ENCODE measurements at places on chromosomes 6 and 20.

DNA sequence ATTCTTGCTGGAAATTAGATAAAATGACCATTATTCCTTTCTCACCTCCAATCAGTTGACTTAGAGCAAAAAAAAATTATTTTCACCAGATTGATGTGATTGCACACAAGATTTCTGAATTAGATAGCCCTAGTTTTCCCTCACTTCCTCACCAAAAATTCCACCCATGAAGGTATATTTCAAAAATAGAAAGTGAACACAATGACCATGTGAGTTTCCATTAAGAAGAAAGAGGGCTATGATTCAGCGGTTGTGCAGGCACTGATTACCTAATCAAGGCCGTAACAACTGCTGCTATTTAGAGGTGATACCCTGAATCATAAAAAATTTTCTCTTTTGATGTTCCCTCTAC, 19.5 kb upstream of the RALGAPA2 start:
- DNase-seq, result no peak

DNA sequence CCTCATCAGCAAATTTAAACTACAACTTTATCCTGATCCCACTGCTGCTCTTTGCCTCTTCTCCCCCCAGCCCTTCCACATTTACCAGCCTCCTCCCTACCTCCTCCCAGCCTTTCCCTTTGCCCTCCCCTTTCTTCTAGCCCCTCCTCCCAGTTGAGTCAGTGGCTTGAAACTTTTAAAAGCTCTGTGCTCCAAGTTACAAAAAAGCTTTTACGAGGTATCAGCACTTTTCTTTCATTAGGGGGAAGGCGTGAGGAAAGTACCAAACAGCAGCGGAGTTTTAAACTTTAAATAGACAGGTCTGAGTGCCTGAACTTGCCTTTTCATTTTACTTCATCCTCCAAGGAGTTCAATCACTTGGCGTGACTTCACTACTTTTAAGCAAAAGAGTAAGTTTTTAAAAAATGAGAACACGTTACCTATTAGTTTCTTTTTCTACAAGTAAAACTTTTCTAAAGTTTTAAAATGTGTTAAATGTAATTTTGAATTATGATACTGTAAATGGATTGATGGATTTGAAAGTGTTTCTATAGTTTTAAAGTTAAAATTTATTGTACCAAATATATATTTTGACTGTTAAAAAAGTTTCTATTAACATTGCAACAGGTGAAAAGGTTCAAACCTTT, at the start of gene GJA1:
GJA1 (plus strand) TSS at position 203 of the 626 bp plus-strand sequence. CDS start 11,202 bp downstream, outside the sequence.
- no peak for DNase-seq

DNA sequence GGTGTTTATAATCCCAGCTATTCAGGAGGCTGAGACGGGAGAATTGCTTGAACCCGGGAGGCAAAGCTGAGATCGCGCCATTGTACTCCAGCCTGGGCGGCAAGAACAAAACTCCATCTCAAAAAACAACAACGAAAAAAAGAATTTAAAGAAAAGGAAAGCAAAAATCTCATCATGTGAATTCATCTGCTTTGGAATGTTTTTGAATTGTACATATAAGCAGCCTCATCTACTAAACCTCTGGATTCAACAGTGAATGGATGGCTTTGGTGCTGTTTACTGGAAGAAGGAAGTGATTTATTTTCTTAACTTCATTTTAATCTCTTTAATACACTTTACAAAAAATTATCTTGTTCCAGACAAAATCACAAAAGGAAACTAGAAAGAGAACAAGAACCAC, 51.8 kb upstream of the PNRC1 start:
- no peak for DNase-seq

DNA sequence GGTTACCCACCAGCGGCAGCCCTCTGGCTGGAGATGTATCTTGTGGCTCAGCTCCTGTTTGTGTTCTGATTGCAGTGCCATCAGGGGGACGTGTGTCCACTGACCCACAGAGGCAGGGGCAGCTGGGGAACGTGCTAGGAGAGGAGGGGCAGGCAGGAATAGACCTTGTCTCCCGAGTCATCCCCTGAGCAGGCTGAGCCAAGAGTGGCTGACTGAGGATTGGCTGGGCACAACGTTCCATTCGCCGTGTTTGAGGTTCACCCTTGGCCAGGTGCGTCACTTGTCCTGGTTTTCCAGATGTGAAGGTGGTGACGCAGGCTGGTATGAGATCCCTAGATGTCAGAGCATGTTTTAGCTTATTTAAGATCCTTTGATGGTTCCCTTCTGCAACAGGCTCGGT, 57.7 kb downstream of the ADNP start:
- DNase-seq, result no peak

DNA sequence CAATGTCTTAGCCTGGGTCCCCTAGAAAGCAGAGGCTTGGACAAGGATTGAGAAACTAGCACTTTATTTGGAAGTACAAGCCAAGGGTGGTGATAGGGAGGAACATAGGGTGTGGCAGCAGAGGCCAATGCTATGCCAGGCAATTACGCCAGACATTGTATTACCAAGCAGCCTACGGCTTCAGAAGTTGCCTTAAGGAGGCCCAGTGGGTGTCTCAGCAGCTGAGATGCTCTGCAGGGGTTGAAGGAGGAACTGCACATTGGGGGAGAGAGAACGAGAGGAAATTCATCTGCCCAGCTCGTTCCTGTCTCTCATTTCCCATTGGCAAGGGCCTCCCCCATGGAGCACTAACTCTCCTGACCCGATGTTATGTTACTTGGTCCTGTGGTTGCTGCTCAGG, 859 bp downstream of the C20orf202 start:
- no peak for DNase-seq

DNA sequence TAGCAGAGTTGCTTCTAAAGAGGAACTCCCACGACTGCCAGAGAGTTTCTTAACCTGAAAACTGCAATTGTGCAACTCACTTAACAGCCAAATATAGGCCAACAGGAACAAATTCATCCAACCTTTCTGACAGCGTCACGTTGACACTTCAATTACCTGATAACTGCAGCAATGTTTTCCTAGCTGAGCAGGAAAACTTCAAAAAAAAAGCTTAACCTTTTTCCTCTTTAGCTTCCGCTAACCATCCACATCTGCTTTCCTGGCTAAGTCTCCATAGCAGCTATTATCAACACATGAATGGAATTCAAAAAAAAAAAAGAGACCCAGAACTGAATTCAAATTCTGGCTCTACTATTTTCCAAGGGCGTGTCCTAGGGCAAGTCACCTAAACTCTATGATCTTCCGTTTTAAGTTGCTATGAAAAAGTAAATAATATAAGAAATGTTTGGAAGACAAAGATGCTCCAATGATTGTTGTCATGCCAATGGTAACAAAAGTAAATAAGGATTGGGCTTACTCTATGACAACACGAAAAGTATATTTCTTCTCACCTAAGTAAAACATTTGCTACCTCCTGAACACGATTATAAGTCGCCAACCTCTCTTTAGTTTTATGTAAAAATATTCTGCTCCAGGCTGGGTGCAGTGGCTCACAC, 524.6 kb upstream of the JARID2 start:
- DNase-seq, result no peak
